ENCODE measurements at places on chromosomes 4 and X.

DNA sequence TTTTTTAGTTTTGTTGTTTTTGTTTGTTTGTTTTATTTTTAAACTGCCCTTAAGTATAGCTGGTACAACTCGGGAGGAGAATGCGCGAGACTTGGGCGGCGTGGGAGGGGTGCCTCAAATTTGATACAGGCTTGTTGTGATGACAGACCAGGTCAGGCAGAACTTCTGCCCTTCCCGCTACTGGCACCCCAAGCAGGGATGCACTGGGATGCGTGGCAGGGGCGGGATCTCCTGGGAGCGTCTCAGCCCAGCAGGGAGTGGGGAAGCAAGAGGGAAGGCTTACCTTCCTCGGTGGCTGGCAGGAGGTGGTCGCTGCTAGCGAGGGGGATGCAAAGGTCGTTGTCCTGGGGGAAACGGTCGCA is 851 bp downstream of the SFRP2 start:
- DNase-seq, result no peak

DNA sequence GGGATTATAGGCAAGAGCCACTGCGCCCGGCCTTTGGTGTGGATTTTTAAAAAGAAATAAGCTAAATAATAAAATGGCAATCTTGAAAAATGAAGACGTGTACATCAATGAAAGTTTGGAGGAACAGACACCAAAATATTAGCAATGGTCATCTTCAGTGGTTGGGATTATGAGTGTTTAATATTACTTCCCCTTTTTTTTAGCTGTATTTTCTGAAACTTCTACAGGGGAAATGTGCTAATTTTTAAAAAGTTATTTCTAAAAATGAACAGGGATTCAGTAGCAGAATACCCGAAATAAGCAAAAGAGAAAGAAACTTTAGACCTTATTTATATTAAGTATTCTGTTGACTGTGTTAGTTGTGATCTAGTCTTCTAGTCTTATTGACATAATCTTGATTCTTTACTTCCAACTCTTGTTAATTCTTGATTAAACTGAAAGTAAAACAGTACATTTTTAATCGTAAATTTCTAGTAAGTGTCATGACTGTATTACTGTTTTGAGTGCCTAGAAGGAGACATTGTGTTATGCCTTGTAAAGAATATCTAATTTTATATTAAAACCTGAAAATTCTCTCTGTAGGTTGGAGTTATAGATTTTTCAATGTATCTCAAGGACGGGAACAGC is 51.3 kb downstream of the RUFY3 start:
- DNase-seq, result no peak

- no peak for DNase-seq
Measured at GRCh38 chrX:63664083-63664482, 120.9 kb downstream of the ARHGEF9 start.

DNA sequence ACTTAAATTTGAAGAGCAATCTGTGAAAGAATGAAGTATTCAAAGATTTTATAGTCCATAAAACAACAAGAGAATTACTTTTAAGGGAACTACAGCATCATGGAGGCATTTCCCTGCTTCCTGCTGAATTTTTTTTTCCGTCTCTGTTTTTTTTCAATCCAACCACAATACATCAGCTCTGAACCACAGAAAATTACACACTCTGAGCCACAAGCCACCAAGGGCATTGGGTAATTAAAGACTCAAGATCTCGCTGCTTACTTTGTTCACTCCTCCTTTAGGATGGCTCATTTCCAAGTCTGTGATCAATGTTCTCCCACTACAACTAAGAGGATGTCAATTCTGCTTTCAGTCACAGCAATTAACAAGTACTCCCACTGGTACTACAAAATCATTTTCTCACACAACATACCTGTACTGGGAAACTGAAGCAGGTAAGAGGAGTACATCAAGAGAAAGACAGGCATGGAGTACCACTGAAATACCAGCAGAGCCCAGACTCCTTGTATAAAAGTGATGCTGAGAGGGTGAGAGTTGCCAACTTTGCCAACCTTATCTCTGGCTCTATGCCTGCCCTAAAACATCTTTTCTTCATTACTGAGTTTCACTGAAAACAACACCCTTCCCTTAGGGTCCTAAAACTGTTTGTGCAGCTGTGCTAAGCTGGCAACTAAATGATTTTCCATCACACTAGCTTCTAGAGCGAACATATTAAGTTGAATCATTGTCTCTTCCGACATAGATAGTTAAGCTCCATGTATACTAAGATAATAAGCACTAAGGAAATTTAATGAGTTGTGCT is 105.8 kb upstream of the MAGEB18 start:
- no peak for DNase-seq

- DNase-seq, result no peak
Measured at GRCh38 chrX:101931136-101931487, 715 bp downstream of the ZMAT1 start.

DNA sequence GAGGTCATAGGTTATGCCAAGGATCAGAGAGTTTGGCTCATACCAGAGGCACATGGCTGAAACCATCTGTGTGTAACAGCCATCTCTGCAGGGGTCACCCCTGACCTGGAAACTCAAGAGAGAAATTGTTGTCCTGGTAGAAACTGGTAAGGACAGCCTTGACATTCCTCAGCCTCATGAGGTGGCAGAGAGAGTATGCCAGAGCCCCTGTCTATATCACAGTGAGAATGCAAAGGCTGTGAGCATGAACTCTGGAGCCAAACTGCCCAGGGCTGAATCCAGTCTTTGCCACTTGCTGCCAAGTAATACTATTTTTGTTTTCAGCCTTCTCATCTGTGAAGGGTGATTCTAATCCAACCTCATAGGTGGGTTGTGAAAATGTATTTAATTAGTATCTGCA is 37.1 kb upstream of the CCDC149 start:
- no peak for DNase-seq

- no peak for DNase-seq
Measured at GRCh38 chr4:112402098-112402497, 104.9 kb downstream of the ALPK1 start.
